ENCODE measurements at places on chromosomes 4 and X. TPM values are rescaled to one million over a fixed set of nuclear protein-coding genes. Genes with fewer than 3 reads are reported as not detected.

The VCX gene
- not detected for polyA plus RNA-seq

The TMEM271 gene
- polyA plus RNA-seq = not detected

The SPP1 gene
- 6,594 TPM for polyA plus RNA-seq

The MED28 gene
- 26.1 TPM for polyA plus RNA-seq

The SPARCL1 gene
- polyA plus RNA-seq = 87.4 TPM

Data from kidney (tissue), 22 donors.